HuH-7.5 (cell line): ENCODE measurements at places on chromosomes 3 and 15.
A peak's percentile ranks its signal among the peaks of the same experiment; 100 is the strongest.

GRCh38 chr15:39804026-39804425 is 21.4 kb upstream of the FSIP1 start:
- DNase-seq, result peak; percentile 13

DNA sequence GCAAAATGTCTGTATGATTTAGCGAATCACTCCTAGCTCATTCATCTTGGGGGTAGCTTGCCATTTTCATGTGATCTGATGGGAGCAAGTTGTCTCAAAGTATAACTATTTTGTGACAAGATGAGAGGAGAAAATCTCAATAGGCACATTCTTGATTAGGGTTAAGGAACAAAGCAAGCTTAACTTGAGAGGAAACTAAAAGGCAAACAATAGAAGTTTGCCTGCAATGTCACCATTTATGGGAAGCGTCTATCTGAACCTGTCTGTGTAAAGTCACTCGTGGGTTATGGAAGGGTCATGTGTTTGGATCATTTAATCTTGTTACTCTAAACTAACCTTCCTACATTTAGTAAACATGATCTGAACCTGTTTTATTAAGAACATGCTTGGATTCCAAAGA is 232.5 kb downstream of the CDIN1 start:
- no peak for DNase-seq

DNA sequence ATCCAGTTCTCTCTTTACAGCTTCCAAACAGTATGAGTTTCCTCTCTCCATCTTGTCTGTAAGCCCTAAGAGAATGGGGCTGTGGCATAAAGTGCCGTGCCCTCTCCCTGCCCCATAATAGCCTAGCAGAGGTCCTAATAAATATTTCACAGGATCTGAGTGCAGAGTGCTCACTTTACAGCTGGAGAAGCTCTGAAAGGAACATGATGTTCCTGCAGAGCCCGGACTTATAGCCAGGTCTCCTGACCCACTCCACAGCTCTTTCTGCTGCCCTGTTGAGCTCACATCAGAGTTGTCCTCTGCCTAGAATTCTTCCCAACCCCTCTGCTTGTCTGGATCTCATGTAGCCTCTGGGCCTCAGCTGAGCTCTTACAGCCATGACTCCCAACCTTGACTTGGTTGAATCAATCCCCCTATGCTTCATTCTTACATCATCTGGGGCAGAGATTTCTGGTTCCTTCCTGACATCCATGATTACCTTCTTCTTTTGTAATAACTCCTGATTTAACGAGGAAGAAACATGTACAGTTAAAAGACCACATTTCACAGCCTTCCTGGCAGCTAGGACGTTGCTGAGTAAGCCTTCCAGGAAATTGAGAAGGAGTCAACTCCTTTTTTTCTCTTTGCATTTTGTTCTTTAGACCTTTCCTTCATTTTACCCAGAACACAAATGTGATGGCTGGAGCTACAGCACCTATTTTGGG is 135.3 kb downstream of the RPLP1 start:
- DNase-seq, result no peak

GRCh38 chr15:93566762-93567161 is 477.8 kb upstream of the RGMA start:
- no peak for DNase-seq

- no peak for DNase-seq
Observed at GRCh38 chr3:143266511-143266910, 146.9 kb downstream of the CHST2 start.

DNA sequence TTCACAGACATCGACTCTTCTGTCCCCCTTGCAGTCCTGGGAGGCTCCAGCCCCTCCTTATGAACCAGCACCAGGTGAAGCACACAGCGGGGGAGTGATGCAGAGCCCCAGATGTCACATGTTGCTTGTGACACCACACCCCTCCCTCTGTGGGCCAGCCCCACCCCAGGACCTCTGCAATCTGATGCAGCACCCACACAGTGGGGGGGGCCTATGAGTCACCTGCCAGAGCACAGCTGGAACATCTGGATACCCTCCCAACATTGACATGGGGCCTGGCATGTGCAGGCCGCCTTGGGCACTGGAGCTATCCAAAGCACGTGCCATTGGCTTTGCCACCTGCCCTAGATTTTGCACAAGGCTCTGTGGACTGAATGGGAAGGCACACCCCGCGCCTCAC is 70.5 kb downstream of the FEM1B start:
- no peak for DNase-seq

DNA sequence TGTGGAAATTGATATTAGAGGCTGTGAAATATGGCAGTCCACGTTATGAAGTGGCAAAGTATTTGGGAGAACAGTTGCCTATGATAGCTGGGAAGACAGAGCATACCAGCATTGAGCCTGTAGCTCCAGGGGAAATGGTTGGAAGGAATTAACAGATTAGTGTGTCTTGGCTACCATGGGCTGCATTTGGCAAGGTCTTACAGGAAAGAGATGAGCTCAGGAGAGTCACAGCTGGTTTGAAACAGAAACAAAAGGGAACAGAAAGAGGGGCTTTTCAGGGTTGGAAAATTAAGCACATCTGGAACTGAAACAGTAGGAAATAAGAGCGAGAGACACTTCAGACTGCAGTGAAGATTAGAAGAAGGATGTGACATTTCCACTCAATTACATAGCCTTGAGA is 141.7 kb downstream of the FBLN2 start:
- no peak for DNase-seq
